Heart left ventricle (tissue), 16 donors: ENCODE measurements at places on chromosomes 11 and 22.

DNA sequence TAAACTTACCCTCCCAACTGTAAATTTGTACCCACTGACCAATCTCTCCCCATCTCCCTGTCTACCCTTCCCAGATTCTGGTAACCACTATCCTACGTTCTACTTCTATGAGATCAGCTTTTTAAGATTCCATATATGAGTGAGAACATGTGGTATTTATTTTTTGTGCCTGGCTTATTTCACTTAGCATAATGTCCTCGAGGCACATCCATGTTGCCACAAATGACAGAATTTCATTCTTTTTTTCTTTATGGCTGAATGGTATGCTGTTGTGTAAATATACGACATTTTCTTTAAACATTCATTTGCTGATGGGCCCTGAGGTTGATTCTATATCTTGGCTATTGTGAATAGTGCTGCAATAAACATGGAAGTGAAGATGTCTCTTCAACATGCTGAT lies 74.7 kb upstream of the RRM1 start:
- DNase-seq: no peak

- DNase-seq: no peak
These were observed 14.6 kb downstream of the MMP13 start for GRCh38 chr11:102940714-102941588.

- DNase-seq: no peak
These were observed 129.9 kb upstream of the B3GAT1 start for GRCh38 chr11:134541951-134542350.

DNA sequence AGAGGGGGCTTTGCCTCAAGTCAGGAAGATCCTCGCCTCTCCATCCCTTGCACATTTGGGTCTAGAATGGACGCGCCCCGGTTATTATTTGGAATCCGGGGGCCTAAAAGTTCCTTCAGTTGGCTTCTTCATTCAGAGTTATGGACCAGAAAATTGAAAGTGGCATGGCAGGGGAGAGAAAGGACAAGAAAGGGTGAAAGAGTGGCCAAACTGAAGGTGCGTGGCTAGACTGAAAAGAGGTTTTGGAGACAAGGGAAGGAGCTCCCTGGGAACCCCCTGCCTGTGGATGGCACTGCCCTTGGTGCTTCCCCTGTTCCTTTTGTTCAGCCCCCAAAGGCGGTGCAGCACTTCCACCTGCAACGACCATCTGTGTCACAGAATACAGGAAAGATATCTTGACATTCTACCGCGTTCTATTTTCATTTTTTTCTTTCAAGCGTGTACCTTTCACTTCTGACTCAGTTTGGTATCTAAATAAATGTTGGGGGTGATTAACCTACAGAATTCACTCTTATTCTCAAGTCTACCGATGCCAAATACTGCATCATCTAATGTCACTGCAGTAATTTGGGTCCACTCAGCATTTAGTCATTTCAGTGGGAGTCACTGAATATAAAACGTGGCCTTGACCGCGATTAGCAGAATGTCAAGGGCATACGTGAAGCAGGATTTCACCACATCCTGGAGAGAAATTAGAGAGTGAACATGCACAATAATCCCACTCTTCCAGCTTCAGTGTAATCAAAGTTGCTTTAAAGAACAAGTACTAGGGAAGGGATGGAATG lies 88.1 kb upstream of the ARHGAP32 start:
- DNase-seq: no peak

DNA sequence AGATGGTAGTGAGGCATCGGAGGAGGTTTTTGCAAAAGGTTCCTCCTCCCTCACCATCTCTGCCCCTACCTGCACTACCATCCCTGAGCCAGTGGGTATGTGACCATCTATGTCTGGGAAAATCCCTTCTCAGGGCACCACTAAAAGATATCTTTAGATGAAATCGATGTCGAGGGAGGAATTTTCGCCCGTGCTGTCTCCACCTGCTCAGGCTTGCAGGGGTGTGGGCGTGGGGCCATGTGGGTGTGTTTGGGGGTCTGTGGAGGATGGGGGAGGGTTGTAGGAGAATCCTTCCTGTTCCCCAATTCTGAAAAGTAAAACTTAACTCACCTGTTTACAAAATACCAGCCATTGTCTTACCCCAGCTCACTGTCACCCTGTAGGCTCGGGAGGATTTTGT lies 12.4 kb downstream of the MPPED1 start:
- no peak for DNase-seq

GRCh38 chr11:105592035-105592434 lies 17.8 kb upstream of the GRIA4 start:
- DNase-seq: no peak

- no peak for DNase-seq
These were observed 83.1 kb downstream of the TBC1D22A start for GRCh38 chr22:46845296-46846149.

DNA sequence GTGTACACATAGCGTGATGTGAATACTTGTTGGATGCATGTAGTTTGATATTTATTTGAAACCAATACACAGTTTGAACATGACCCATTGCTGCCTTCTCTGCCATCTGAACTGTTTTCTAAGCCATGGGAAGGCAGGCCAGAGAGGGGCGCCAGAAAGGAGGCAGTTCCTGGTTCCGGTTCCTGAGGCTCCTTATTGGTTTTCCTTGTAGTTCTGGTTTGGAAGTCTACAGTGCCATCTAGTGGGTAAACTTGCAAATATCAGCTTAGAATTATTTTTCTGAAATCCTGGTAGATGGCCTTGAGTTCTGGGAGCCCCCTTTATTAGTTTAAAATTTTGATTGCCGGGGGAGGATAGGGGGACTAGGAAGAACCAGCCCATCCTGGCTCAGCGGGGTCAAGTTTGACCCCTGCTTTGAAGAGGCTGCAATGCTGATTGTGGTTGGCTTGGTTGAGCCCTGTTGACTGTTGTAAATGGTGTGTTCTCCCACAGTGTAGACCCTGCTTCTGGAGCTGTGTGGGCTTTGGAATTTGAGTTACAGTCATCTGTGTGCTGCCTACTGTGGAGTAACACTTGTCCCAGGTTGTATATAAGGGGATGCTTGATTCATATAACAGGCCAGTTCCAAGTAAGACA lies 48.4 kb downstream of the GRAMD1B start:
- peak; percentile 41 for DNase-seq

- DNase-seq: no peak
These were observed 188.2 kb downstream of the ST3GAL4 start for GRCh38 chr11:126543691-126544090.
